ENCODE measurements at places on chromosomes 6 and 20.

GRCh38 chr6:165468340-165469235 lies 159.2 kb upstream of the C6orf118 start:
- no peak for DNase-seq

GRCh38 chr20:38046572-38046971 lies 13.0 kb downstream of the RPRD1B start:
- DNase-seq = no peak

GRCh38 chr6:127120787-127121636 lies 2.5 kb downstream of the RSPO3 start:
- peak; percentile 88 for DNase-seq

DNA sequence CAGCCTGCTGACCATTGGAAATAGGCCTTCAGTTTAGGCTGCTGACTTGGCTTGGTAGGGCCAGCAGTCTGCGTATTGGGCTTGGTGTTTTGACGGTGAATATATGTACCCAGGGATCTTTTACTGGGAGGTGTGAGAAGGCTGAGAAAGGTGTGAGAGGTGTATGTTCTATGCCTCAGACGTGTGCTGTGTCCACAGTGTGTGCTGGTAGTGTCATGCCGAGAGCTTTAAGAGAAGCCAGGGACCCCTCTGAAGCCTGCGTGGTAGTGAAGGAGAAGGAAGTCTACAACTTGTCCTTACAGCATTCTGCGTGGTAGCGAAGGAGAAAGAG lies 2.1 kb downstream of the SS18L1 start:
- DNase-seq = no peak

DNA sequence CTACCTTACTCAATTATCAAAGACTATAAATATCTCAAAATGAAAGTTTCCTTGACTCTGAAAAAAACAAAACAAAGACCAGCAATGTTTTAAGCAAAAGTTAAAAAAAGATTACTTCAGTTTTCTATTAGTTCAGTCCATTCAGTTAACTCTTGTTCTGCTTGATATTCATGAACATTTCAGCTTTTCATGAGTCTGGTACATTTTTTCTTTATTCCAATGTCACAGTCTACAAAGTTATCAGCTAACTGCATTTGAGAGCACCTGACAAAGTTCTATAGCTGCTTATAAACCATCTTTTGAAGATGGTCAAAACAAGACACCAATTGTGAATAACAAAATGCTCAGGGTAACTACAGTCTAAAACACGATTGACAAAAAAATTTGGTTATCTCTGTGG lies 156.1 kb upstream of the NOX3 start:
- no peak for DNase-seq

DNA sequence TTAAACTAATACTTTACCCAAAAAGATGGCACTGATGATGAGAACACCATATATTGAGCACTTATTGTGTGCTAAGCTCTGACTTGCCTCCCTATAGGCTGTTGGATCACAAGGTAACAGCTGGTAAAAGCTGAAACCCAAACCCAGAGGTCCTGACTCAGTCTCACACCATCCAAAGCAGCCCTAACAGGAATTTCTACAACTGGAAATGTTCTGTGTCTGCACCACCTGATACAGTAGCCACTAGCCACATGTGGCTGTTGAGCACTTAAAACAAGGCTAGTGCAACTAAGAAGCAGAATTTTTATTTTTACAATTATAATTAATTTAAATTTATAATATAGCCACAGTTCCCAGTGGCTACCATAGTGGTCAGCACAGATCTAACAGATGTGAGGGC lies 15.6 kb upstream of the MATN4 start:
- no peak for DNase-seq

DNA sequence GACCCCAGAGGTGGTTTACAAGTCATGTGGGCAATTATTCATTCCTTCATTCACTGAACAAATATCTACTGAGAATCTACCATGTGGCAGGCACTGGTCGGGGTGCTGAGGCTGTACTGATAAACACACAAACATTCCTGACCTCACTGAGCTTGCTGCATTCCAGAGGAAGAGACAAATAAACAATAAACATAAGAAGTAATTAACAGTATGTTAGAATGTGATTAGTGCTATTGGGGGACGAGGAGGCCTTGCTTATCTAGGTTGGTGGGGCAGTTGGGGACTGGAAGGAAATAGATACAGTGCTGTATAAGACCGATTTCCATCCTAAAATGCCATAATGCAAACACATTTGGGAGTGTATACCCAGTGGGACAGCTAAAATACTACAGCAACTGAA lies 44.1 kb downstream of the MAK start:
- no peak for DNase-seq

GRCh38 chr6:73062837-73063236 lies 162.5 kb downstream of the KHDC1L start:
- no peak for DNase-seq

DNA sequence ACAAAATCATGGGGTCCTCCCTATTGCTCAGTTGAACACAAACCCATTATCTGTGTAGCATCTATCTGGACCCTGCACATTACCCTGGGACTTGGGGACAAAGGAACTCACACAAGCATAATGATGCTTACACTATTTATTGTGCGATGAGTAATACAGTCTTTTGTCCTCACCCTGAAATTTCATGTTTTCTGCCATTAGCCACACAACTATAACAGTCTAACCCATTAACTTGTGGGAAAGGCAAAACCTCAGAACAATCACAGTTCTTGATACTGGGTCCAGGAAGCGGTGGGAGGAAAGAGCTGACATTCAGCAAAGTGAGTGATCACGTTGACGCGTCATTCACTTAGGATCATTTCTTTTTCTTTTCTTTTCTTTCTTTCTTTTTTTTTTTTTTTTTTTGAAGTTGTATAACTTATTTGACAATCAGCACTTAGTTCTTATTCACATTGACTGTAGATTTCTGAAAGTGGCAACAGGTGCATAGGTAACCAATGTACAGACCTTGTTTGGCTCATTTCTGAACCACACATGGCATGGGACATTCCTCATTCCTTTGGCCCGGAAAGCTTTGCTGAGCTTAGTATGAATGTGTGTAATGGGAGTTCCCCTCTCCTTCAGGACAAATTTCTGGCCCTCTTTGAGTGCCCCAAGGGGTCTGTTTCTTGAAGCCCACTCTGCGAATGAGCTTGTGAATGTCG lies 94.8 kb upstream of the CNKSR3 start:
- no peak for DNase-seq

DNA sequence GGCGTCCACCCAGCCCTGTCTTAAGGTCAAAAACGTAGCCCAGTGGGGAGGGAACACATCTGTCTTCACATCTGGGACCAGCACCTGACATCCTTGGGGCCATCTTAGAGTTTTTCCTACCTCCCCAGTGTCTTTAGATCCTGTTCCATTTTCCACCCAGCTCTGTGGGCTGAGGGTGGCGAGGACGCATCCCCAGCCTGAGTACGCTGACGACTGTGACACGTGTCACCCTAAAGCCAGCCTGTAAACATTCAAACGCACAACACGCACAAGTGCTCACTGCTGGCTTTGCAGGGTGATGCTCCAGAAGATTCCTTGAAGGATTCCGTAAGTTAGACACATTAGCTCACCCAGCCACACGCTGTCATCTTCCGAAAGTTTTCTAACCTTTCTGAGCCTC lies 215.9 kb downstream of the TAF4 start:
- DNase-seq = no peak

- DNase-seq = no peak
Observed at GRCh38 chr6:36319821-36320220, 16.9 kb downstream of the BNIP5 start.

GRCh38 chr6:15511248-15512125 lies 151.3 kb downstream of the DTNBP1 start:
- DNase-seq = no peak

GRCh38 chr6:158047127-158047518 lies 65.5 kb downstream of the SYNJ2 start:
- peak; percentile 78 for DNase-seq

GRCh38 chr6:138105880-138106664 lies 1.1 kb downstream of the PERP start:
- no peak for DNase-seq

GRCh38 chr20:32321390-32321789 lies 36.7 kb upstream of the ASXL1 start:
- no peak for DNase-seq

- peak; percentile 6 for DNase-seq
Observed at GRCh38 chr6:19771753-19772336, 65.3 kb upstream of the ID4 start.

- DNase-seq = no peak
Observed at GRCh38 chr20:33009214-33010132, 2.0 kb downstream of the BPIFB2 start.

DNA sequence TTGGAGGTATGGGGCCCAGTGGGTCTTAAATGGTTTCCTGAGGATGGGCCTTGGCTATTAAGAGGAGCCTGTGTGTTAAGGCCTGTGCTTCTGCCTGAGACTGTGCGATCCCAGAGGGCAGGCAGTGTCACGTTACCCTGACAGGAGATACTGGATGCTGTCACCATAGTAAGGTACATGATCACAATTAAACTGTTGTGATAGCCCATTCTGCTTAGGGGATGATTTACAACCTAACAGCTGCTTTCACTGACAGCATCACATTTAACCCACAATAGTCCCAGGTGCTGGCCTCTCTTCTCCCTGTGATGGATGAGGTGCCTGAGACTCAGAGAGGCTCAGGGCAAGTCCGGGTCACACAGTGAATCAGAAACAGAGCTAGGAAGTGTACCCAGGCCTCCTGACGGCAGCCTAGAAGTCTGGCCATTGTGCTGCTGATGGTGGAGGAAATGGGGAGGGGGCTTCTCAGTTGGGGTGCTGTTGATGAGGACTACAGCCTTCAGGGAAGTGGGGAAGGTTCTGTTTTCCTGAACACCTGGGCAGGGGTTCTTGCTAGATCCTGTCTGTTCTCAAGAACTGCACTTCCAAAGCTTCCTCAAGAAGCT lies 97.3 kb downstream of the MDGA1 start:
- no peak for DNase-seq

- no peak for DNase-seq
Observed at GRCh38 chr6:69305456-69305855, 491.4 kb downstream of the LMBRD1 start.

DNA sequence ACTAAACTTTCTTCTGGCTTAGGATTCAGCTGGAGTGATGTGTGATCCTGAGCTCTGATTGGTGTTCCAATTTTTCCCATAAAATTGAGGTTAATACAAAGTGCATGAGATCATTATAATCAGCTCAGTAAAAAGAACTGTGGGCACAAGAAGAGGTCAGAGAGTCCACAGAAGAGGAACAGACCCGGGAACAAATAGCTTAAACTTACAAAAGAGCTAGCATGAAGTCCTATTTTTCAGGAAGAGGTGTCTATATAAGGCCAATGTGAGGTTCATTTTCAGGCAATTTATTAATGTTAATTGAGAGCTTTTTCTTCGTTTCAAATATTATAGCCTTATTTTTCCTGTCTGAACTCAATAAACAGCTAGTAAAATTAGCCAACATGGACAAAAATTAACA lies 26.9 kb upstream of the STX11 start:
- DNase-seq = no peak

GRCh38 chr6:163404825-163405265 lies 9.7 kb upstream of the QKI start:
- DNase-seq = peak; percentile 89

DNA sequence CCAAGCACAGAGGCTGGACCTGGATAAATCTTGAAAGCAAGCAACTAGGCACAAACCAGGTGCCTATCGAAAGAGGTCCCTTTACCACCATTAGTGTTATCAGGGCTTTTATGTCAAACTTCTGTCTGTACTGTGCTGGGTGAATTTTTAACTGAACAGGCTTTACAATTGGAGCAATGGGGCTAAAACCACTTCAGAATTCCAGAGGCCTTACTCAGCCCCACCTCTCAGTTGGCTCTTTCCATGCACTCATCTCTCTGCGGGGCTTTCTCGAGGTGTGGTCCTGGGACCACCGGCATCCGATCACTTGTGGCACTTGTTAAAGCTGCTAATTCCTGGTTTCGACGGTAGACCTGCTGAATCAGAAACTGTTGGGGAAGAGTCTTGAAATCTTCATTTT lies 232.5 kb downstream of the SOX4 start:
- no peak for DNase-seq

GRCh38 chr6:142784344-142784743 lies 160.6 kb downstream of the HIVEP2 start:
- peak; percentile 78 for DNase-seq

DNA sequence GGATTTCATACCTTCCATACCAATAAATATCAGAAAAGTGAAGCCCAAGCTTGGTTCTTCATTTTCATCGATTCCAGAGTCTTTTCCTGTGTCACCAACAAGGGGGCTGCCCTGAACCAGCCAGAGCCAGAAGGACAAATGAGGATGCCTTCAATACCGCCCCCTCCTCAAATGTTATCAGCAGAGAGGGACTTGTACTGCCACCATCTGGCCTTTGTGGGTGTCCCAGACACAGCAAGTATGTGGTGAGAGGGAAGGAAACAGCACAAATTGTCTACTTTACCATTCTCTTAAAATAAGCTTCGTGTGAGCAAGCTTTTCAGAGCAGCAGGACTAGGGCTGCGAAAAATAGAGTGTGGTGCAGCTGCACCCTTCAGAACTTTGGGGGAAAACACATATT lies 165.3 kb downstream of the SOBP start:
- peak; percentile 36 for DNase-seq

- no peak for DNase-seq
Observed at GRCh38 chr6:167832497-167833395, 6.0 kb downstream of the AFDN start.

- no peak for DNase-seq
Observed at GRCh38 chr20:57993716-57994431, 234.6 kb downstream of the ANKRD60 start.

- DNase-seq = no peak
Observed at GRCh38 chr20:51712501-51713212, 55.5 kb downstream of the ATP9A start.

GRCh38 chr20:32999603-33000250 lies 4.5 kb downstream of the SUN5 start:
- DNase-seq = peak; percentile 22

DNA sequence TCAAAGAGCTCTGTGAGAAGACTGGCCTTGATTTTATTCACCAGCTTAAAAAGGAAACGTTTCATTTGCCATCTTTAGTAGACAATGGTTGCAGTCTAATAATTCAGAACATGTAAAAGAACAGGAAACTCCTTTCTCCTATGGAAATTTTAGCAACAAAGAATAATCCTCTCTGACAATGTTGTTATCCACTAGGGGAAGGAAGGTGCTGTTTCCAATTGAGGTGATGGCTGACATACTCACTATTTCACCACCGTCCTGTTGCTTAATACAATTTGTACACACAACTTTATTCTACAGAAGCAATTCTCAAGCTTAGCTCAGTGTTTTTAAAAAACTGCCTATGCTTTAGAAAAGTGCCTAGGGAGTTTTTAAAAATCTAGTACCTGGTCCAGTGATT lies 192.7 kb downstream of the ARHGAP18 start:
- no peak for DNase-seq

- no peak for DNase-seq
Observed at GRCh38 chr6:115908906-115909559, 151.7 kb downstream of the FRK start.

All from NB4 (cell line).